Mesenteric fat pad (tissue), 1 donor: ENCODE measurements at places on chromosomes 13 and 19. TPM values are rescaled to one million over a fixed set of nuclear protein-coding genes. Genes with fewer than 3 reads are reported as not detected.

LSR gene
- total RNA-seq, result 8.1 TPM

SCN1B gene
- total RNA-seq, result 17.3 TPM

SPTBN4 gene
- total RNA-seq, result 6.1 TPM

MIA gene
- not detected for total RNA-seq

RDH8 gene
- not detected for total RNA-seq

CALR3 gene
- not detected for total RNA-seq

ZNF865 gene
- 12.0 TPM for total RNA-seq

DMKN gene
- total RNA-seq, result 3.1 TPM

LGALS4 gene
- total RNA-seq, result 3.5 TPM

GRCh38 chr13:88360761-88361160, 689.6 kb downstream of the SLITRK5 start:
- no peak for DNase-seq

- no peak for DNase-seq
Measured at GRCh38 chr19:39557811-39558623, 18.1 kb upstream of the EID2 start.

DNA sequence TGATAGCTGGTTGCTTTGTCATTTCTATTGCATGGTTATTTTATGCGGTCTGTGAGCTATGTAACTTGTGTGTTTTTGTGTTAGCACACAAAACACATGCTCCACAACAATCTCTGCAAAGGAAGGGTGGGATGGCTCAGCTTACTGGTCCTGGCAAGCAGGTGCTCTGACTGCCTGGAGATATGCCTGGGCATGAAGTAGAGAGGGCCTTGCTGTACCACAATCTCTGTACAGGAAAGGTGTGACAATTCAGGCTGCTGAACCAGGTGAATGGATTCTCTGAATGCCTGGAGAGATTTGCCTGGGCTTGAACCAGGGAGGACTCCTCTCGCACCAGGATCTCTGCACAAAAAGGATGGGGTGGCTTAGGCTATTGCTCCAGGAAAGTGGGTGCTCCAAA, 69.5 kb downstream of the STOML3 start:
- no peak for DNase-seq

DNA sequence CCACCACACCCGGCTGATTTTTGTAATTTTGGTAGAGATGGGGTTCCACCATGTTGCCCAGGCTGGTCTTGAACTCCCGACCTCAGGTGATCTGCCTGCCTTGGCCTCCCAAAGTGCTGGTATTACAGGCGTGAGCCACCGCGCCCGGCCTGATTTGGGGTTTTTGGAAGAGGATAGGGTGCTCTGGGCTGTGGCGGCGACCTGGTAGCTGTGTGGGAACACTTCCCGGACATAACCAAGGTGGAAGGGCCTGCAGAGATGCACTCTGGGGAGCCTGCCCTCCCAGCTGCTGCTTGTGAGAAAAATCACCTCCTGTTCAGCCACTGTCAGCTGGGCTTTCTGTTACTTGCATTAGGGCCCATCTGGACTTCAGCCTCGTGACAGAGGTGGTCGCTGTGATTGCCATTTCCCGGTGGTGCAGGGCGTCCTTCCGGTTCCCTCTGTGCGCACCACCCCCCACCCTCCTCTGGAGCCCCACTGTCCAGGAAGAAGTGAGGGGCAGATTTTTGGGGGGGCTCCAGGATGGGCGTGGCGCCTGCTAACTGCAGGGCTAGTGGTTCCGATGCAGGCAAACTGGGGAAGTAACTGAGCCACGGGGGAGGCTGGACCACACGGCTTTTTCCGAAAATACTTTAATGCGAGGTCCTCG, 7.5 kb downstream of the IL4I1 start:
- no peak for DNase-seq

- no peak for DNase-seq
Measured at GRCh38 chr19:50720921-50721381, 1.3 kb upstream of the SHANK1 start.

DNA sequence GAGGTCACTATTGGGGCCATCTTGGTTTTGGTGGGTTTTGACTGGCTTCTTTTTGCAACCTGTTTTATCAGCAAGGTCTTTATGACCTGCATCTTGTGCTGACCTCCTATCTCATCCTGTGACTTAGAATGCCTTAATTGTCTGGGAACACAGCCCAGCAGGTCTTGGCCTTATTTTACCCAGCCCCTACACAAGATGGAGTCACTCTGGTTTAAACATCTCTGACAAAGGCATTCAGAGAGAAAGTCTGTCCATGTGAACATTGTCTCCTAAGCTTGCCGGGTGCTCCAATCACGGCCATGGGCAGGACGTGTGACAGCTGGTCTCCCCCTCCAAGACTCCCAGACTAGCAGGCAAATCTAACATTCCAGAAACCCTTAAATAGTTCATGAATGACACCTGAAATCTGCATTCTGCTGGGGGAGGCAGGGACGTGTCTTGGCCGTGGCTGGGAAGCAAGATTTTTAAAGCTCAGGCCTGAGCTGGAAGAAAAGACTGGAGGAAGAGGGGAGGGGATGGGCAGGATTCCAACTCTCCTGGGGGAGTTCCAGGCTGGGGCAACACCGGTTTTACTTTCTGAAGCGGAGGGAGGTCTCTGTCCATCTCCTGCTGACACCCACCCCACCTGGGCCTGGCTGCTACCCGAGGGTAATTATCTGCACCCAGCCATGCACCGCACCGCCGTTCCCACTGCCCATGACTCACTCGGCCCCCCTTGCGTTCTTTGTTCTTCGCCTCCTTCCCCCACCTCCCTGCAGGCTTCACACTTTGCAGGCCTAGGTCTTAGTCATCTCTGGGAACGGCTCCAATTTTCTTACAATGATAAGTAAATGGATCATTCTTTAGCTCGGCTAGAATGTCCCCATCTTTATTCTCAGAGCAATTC, 11.6 kb upstream of the OR1M1 start:
- no peak for DNase-seq
